HepG2 (cell line): ENCODE measurements at places on chromosomes 2 and 18.

DNA sequence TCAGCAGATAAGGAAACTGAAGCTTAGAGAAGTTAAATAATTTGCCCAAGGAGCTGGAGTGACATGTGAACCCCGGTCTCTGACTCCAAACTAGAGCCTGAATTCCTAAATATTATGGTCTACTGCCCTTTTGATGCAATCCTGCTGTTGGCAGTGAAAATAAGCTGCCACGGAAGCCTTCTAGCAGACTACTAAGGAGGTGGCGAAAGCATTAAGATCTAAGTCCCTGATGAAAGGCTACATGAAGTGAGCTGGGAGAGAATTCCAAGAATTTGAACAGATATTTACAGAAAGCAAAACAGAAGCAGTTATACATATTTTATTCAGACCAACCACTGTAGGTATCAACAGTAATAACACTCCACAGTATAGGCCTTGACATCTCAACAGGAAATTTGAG is 28.1 kb downstream of the TRMT61B start:
- DNase-seq, result no peak

DNA sequence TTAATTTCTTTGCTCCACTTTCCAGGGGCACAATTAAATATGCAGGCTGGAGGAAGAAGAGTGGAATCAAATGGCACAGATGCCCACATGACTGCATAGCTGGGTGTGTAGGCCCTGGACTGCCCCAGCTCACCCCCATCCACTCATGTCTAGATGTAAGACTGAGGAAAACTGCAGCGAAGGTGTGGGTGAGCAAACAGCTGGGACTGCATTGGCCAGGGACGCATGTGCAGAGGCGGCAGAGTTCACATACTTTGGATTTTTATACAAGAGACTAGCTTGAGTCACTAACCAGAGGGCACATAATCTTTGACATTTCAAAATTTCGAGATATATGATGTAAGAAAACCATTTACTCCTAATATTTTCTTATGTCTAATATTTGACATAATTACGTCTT is 60.1 kb downstream of the SPIRE1 start:
- peak; percentile 84 for DNase-seq

GRCh38 chr18:2412281-2412680 is 159.0 kb downstream of the METTL4 start:
- DNase-seq, result no peak

DNA sequence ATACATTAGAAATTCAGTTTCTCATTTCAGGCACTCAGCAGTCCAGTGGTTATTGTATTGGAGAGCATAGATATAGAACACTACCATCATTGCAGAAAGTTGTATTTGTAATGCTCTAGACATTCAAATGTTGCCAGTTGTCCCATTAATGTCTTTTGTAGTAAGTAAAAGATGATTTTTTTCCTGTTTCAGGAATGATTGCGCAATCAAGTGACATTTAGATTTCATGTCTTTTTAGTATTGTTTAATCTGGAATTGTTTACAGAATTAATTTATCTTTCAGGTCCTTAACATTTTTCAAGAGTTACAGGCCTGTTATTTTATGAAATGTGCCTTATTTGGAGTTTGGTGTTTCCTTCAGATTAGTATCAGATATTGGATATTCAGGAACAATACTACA is 134.7 kb downstream of the MSTN start:
- no peak for DNase-seq

GRCh38 chr2:181886192-181886591 is 5.3 kb upstream of the ITPRID2 start:
- DNase-seq, result no peak

DNA sequence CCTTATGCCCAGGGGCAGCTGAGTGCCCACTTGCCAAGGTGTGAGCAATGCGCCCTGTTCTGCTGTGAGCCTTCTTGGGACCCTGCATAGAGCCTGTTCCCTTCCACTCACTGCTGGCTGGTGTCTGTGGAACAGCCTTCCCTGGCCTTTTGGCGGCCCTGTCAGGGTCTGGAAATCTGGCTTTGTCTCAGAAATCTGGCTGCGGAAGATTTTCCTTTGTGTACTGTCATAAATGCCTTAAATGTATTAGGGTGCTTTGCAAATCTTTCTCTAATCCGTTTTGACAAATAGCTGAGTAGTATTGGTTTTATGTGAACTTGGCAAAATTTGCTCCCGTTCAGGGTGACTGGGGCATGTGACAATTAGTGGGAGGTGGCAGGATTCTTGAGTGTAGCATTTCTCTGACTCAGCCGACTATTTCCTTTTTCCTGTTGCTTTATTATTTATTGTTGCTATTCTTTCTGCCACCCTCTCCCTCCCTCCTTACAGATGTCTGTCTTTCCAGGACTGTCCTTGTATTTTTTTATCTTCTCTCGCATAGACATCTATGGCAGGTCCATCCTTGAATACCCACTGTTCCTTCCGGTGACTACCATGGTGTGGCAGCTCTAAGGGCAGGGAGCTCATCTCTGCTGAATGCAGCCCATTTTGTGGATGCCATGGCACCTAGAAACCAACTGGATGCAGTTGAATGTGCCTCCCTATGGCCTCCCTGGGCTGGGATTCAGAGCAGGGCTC is 41.8 kb downstream of the LDLRAD4 start:
- no peak for DNase-seq
